NCI-H187 (cell line): ENCODE measurements at places on chromosomes 5 and 9.

DNA sequence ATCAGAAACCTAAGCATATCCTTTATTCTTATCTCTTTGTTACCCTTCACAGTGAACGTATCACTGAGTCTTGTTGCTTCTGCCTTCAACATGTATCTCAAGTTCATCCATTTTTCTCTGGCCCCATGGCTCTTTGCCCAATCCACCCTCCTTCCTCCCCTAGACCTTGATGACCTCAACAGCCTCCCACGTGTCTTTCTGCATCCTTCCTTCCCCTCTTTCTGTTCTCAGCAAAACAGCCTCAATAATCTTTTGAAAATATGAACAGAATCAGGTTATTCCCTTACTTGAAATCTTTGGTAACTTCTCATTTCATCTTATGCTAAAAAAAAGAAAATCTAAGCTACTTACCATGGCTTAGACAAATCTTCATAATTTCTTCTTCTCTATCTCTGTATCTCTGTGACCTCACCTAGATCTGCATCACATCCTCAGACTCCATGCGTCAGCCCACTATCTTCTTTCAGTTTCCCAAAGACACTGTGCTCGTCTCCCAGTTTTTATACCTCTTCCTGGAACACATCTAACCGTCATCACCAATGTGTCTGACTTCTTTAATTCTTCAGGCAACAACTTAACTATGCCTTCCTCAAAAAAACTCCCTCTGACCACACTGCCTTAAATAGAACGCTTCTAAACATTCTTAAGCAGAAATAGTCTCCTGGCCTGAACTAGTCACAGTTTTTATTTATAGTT lies 208.0 kb downstream of the PARP8 start:
- DNase-seq, result no peak

DNA sequence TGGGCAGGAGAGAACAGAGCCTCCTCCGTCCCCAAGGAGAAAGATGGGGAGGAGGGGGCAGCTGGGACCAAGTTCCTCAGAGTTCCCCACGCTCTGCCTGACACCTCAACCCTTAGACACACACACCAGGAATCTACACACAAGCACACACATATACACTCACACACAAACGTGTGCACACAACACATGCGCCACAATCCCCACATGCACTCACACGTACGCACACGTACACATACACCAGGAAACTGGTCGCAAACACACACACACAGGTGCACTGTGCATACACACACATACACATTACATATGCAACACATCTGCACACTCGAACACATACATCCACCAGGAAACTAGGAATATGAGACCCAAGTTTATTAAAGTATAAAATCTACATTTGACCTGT lies 50.4 kb downstream of the ROR2 start:
- DNase-seq, result no peak

- no peak for DNase-seq
Measured at GRCh38 chr9:34262971-34263370, 66.1 kb downstream of the KIF24 start.

GRCh38 chr5:151772029-151772845 lies 483 bp downstream of the G3BP1 start:
- peak; percentile 53 for DNase-seq

- DNase-seq, result no peak
Measured at GRCh38 chr5:9766581-9766980, 136.4 kb upstream of the TAS2R1 start.

- DNase-seq, result no peak
Measured at GRCh38 chr5:119022017-119022745, 33.8 kb upstream of the DTWD2 start.

DNA sequence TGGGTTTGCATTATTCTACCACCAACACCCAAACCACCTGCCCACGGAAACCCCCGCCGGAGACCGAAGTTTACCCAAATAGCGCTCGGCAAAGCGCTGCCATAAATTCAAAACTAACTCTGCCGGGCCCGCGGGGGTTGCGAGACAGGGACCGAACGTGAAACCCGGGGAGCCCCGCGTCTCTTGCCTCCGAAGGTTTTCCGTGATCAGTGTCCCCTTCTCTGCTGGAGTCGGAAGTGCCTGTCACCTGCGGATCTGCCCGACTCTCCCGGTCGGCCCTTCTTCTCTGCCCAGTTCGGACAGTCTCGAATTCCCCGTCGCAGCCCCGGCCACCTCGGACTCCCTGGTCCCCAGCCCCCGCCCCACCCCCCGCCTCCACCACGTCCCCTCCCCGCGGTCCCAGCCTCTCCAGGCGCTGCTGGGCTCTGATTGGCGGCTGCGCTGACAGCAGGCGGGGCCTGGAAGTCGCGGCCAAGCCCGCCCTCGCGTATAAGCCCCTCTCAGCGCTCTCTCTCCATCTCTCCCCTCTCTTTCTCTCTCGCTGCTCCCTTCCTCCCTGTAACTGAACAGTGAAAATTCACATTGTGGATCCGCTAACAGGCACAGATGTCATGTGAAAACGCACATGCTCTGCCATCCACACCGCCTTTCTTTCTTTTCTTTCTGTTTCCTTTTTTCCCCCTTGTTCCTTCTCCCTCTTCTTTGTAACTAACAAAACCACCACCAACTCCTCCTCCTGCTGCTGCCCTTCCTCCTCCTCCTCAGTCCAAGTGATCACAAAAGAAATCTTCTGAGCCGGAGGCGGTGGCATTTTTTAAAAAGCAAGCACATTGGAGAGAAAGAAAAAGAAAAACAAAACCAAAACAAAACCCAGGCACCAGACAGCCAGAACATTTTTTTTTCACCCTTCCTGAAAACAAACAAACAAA lies at the start of gene RORB:
Gene RORB, plus strand, starts transcription at position 517 of the 929 bp plus-strand sequence. CDS start 642 bp downstream, outside the sequence.
- no peak for DNase-seq

GRCh38 chr5:24363789-24364481 lies 280.8 kb downstream of the CDH10 start:
- DNase-seq, result no peak

DNA sequence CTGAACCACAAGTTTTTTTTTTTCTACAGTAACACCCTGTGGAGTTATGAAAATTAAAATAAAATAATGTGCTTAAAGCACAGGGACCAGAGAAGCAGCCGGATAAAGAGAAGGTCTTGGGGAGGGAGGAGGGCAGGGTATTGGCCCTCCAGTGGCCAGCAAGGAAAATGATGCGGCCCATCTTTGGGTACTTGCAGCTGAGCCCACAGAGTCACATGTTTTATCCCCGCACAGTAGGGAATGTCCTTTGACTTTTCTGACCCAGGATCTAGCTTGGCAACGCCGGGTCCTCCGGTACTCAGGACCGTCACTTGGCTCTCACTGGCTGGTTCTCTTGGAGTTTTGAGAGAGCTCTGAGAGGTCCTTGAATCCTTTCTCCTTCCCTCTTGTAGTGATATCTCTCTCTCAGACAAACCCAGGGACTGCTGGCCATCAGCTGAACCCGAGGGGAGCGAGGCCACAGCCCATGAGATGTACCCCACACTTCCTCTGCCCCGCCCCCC lies 35.3 kb upstream of the HSPA9 start:
- DNase-seq, result no peak

DNA sequence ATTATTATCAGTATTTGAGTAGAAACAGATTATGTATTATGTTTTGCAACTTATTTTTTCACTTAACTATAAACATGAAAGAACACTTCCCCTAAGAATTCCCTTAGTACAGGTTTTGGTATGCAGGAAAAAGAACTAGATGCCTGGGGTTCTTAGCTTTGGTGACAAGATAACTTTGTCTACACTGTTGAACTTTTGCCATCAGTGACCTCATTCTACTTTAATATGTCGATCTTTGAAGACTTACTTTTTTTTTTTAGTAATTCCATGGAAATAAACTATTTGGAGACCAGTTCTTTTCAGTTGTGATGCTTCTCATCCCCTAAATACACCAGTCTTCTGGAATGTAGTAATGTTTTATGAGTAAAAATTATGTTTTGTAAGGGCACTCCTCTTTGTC lies 34.3 kb downstream of the ZNF462 start:
- no peak for DNase-seq

DNA sequence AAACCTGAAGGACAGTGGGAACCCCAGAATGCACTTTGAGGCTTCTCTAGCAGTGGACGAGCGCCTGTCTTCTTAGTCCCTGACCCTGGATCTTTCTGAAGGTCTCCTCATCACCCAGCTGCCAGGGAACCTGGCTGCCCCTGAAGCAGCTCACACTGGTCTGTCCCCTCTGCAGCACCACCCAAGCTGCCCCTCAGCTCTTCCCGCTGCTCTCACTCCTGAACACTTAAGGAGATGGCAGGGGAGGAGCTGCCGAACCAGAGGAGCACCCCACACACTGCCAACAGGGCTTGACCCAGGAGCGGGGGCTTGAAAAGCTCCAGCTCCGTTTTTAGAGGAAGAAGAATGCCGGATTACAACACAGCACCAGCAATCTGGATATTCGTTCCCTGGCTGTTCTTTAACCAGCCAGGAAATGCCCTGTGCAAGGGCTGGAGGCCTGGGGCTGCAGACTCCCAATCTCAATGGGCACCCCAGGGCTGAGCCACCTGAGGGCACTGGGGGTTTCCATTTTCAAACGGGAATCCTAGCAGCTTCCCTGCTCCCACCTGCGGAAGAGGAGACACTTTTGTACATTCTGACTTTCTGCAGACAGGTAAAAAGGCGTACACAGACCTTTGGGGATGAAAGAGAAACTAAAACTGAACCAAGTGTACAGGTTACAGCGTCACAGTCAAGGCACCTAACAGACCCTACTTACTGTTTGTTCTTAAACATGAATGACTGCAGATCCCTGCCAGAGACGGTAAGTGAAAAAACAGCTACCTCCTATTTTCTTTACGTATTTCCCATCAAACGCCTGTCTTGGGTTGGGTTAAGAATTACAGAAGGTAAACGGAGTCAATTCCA lies 36.3 kb downstream of the GOLM1 start:
- no peak for DNase-seq

DNA sequence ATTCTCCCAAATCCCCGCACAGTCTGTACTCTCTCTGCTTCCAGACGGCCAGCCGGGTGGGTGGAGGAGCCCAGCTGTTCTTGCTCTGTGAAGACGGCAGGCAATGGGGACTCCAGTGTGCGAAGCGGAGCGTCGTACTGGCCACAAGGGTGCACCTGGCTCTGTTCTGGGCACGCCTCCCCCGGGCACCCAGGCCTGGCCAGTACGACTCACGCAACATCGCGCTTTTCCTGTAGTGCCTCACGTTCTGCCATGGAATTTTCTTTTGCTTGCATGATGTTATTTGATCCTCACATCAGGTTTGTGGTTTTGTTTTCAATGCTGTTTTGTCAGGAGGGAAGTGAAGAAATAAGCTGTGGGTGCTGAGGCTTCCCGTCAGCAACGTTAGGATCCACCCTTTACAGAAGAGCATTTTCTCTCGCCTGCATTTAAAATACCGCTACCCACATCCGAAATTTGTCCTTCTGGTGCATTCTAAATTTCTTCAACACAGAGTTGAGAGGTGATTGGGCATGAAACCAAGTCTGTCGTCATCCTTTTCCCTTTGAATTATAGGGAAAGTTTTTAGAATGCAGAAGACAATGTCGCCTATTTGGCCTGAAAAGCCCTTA lies 311.7 kb downstream of the TRIM36 start:
- DNase-seq, result no peak

- DNase-seq, result no peak
Measured at GRCh38 chr5:79191457-79191856, 44.5 kb upstream of the JMY start.

DNA sequence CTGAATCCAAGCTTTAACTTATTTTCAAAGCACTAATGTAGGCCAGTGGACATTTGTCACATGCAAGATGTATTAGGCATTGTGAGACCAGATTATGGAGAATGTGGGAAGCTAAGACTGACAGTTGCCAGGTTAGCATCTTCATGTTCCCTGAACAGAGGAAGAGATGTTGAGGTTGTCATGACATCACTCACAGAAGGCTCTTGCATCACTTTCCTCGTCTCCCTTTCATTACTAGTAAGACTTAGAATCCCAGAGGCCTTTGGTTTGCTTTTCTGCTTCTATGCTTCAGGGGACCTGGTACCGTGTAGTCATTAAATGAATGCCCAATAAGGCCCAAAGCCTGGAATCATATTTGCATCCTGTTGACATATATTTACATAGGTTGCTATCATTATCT lies 76.4 kb upstream of the RPS23 start:
- DNase-seq, result no peak

DNA sequence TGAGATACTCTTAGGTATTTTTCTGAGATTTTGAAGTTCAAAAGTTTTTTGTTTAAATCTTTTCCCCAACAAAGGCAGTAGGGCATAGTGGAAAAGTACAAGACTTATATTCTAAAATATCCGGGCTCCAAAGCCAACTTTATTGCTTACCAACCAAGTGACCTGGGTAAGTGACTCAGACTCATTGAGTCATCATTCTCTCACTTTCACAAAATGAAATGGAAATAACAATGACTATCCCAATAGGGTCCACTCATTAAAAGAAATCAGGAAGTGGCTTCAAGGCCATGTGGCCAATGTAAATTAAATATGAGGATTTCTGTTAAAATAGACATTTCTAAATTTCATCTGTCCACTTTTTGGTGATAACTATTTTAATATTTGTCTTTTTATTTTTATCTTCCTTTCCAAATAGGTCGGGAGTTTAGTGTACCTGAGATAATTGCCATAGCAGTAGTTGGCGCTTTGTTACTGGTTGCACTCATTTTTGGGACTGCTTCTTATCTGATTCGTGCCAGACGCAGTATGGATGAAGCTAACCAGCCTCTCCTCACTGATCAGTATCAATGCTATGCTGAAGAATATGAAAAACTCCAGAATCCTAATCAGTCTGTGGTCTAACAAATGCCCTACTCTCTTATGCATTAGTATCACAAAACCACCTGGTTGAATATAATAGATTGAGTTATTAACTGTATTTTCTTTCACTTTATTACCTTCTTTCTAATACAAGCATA lies 15.5 kb downstream of the TYRP1 start:
- DNase-seq, result no peak

DNA sequence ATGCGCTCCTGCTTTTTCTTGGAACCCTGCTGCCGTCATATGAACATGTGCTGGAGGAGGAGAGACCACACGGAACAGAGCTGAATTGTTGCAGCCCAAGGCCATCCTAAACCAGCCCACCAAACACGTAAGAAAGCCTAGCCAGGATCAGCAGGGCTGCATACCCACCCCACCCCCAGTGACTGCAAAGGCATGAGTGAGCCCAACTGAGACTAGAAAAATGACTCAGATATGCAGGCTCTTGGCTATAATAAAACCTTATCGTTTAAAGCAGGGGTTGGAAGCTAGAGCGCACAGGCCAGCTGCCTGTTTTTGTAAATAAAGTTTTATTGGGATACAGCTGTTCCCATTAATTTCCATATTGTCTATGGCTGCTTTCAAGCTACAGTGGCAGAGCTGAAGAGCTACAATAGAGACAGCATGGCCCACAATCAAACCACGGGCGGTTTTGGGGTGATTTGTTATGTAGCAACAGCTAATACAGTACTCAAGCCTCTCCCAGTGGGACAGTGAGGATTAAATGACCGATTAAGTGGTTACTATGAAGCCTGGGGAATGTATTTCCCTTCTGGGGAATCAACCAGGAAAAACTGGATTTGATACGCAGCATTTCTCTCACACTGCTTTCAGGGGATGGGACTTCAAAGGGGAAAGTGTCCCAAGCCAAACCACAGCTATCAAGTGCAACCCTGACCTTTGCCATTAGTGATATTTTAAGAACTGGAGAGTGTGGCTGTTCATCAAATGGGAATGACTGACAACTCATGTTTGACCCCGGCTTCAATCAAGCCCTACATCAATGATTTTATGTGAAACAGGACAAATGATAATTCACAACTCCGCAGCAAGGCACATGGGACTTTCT lies 6.3 kb downstream of the SHB start:
- DNase-seq, result no peak

GRCh38 chr9:131885144-131885609 lies 145.3 kb upstream of the RAPGEF1 start:
- DNase-seq, result no peak
